ENCODE measurements at places on chromosomes 1 and 21.

GRCh38 chr1:171929121-171929520, 87.8 kb downstream of the DNM3 start:
- ATAC-seq = no peak

DNA sequence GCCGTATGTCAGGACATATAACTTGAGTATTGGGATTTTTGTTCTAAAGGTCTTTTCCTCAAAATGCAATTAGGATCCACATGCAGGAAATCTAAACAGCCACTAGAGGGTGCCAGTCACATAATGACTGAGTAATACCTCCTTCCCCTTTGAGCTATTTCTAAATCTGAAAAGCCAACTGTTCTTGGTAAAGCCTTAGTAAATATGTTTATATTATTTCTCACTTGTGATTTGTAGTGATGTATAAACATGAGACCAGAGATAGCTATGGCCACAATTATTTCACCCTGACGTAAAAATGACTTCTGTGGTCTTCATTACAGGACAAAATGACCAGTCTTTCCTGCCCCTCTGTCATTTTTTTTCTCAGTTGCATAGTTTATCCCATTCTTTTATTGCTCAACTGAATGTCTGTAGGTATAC, 41.0 kb upstream of the DR1 start:
- peak; percentile 43 for ATAC-seq

- ATAC-seq = no peak
Measured at GRCh38 chr1:114176366-114176765, 22.7 kb upstream of the SYT6 start.

DNA sequence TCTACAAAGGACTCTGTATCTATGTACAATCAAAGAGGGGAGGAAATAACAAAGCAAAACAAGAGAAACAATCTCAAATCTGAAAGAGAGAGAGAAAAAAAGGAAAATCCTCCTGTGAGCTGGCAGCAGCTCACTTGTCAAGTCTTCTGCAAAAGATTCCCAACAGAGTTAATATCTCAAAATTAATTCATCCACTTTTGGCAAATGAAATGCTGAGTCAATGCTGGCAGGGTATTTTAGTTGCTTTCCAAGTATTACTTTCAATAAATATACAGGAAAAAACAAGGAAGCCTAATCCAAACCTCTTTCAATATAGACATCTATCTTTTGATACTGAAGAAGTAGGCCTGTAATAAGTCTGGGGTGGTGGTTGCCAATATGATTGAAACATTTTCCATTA, 613.9 kb upstream of the NEGR1 start:
- ATAC-seq = no peak

Data from motor neuron (in vitro differentiated cells).